ENCODE measurements at places on chromosomes 12 and 14.
A peak's percentile ranks its signal among the peaks of the same experiment; 100 is the strongest.

DNA sequence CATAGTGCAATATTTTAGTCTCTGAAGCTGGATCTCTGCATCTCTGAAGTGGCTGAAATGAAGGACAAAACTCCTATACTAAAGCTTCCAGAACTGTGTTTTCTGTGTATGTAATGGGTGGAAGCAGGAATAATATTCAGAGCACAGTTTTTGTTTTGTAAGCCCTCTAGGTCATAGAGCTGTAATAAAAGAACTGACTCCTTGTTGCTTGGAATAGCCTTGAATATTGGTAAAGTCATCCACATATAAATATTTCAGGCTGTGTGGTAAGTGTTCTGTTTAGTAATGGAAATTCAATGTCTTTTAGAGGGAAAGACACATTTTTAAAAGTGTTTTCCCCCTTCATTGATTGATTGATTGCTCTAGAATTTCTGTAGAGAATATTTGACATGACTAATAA, 18.2 kb upstream of the AKAP6 start:
- DNase-seq: no peak

GRCh38 chr12:5554711-5555110, 122.8 kb downstream of the NTF3 start:
- DNase-seq: peak; percentile 95

GRCh38 chr12:26396402-26396801, 201.0 kb downstream of the SSPN start:
- DNase-seq: no peak

DNA sequence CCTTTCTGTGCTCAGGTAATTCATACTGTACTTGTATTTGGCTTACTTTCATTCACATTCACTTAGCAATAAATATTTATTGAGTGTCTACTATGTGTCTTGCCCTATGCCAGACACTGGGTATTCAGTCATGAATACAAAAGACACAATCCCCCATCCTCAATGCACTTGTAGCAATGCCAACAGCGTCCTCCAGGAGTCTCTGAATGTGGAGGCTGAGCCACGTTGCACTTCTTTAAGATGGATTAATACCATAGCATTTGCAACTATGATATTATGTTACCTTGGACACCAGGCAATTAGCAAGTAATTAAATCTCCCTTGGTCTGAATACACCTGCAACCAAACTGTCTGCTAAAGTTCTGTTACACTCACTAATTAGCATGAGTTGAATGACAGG, 58.8 kb downstream of the OTX2 start:
- no peak for DNase-seq

- peak; percentile 79 for DNase-seq
Observed at GRCh38 chr14:73188501-73188911, 48.8 kb upstream of the PAPLN start.

DNA sequence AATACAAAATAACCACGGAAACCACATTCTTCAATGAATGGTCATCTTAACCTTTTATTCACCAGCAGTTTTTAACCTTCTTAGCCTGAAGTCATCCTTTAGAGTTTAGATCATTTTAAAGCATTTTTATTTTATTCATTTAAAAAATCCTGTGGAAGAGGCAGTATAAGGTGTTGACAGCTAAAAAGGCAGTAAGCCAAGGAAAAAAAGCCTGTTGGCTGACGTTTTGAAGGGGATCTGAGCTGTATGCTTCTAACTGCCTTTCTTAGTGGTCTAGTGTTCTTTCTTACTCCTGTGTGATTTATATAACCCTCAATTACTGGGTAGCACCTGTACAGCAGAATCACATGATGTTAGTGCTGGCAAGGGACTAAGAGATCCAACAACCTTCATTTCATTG, 438.3 kb upstream of the SEL1L start:
- DNase-seq: no peak

DNA sequence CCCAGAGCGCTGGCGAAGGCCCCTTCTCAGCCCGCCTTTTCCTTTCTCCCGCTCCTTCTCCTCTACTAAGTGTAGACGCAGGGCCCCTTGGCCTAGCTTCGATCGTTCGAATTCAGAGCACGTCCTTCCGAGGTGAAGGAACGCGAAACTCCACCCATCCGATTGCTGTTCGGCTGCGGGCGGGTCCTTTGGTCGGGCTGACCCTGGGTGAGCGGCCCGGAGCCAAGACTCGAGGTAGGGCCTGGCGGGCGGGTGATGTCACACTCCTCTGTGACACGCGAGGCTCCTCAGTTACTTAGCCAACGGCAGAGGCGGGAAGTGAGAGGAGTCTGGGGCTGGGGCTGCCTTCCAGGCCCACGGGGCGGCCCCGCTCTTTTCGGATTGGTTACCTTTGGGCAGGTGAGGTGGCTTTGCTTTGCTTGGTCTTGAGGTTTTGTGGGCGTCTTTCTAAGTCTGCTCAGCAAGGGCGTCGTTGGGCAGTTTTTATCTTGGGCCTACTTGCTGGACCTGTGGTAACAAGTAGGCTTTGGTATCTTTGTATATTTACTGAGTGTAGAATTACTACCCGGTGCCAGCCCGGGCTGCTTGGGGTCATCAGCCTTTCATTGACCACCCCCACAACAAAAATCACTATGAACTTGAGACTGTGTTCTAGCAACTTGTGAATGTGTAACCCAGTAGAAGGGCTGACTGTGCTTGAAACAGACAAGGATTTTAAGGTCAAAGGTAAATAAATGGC, 694 bp downstream of the TMBIM6 start:
- peak; percentile 77 for DNase-seq

Data from fibroblast of skin of right quadriceps (primary cell).